Activated CD4-positive, alpha-beta T cell treated with anti-CD3 and anti-CD28 coated beads, Interleukin-2, amount 50 U/mL, for 16 hours (primary cell): ENCODE measurements at places on chromosomes 3 and 15.
A peak's percentile ranks its signal among the peaks of the same experiment; 100 is the strongest.

DNA sequence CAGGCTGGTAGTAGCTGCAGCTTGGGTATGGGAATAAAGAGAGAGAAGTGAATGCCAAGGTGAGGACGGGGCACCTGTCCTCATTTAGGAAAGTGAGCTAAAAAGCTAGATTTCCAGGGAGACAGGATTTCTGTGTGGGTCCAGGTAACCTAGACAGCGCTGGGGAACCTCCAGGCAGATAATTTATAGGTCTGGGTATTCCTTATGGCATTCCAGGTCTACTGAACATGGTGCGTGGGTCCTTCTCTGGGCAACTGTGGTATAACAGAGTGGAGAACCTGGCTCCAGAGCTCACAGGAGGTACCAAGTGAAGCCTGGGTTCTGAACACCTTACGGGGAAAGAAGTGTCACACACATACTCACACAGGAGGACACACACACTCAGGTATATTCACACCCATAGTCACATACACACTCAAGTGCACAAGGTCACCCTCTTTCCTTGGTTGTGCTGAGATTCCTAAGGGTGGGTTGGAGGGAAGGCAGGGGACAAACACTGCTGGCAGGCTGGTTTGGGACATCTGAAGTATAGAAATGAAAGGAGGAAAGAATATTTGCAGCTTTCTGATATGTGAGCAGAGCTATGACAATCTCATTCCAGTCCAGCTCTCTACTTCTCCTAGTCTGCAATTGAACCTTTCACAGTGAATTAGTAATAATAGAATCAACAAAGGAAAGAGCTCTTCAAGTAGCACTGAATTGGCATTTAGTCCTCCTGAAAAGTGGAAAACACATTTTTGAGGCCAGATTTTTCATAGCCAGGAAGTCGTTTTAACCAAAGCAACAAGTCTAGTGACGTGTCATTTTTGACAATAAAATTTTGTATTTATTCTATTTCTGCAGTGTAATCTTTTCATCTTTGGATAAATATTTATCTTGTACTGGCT, 37.4 kb upstream of the ITGA11 start:
- no peak for DNase-seq

GRCh38 chr15:47599806-47600205, 117.5 kb upstream of the SEMA6D start:
- no peak for DNase-seq

DNA sequence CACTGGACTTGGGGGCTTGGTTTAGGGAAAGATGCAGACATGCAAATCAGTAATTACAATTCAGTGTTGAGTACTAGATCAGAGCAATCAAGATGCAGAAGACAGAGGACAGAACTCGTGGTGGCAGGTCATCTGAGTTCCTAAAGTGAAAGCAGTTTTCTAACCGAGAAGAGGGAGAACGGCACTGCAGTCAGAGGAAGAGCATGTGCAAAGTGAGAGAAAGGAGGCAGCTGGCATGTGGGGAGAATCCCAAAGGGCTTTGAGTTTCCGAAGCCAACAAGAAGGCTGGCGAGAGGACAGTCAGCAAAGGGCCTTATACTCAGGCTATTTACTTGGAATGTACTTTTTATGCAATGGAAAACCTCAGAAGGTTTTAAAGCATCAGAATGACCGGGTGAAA, 87.0 kb downstream of the ANP32A start:
- no peak for DNase-seq

GRCh38 chr3:35936571-35936970, 297.2 kb downstream of the ARPP21 start:
- DNase-seq = no peak

- no peak for DNase-seq
Observed at GRCh38 chr3:11392014-11392859, 120.0 kb downstream of the ATG7 start.

GRCh38 chr15:41860049-41860828, 21.6 kb downstream of the PLA2G4B start:
- no peak for DNase-seq

DNA sequence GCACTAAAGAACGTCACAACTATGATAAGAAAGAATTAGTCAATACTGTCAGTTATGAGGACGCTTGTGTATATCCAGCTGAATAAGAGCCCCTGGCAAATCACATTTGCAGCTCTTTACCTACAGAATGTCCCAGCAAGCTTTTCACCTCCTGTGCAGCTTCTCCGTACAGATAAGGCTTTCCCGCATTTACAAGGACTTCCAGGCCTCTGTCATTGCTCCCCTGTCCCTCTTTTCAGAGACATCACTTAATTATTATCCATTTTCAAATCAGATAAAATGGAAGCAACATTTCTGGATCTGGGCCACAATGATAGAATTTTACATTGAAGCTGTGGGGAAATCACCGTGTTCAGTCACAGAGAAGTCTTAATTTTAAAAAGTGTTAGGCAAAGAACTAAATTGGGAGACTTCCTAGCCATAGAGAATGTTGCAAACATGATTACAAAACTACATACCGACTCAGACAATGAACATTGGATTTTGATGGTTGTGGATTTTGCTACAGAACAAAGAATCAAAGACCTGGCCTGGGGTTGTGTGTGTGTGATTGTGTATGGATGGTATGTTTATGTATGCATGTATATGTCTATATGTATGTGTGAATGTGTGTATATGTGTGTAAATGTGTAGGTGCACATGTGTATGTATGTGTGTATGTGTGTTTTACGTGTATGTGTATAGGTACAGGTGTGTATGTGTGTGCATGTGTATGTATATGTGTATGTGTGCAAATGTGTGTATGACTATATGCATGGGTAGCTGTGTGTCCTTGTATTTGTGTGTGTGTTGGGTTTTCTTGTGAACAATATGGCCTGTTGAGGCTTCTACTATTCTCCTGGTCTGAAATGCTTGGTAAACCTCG, 41.5 kb downstream of the MGLL start:
- no peak for DNase-seq

DNA sequence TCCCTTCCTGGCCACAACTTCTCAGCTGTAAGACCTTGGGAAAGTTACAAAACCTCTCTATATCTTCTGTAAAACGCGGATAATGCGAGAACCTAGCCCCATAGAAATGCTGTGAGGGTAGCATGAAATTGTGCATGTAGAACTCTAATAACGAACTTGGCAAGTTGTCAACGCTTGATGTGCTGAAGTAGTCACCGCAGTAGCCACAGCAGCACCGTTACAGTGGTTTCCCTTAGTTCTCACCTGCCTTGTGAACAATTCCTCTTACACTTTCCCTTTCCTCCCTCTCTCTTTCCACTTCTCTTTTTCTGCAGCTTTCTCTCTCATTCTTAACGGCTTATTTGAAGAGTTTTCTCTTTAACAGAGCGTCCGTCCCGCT, 447 bp upstream of the SHQ1 start:
- peak; percentile 53 for DNase-seq

DNA sequence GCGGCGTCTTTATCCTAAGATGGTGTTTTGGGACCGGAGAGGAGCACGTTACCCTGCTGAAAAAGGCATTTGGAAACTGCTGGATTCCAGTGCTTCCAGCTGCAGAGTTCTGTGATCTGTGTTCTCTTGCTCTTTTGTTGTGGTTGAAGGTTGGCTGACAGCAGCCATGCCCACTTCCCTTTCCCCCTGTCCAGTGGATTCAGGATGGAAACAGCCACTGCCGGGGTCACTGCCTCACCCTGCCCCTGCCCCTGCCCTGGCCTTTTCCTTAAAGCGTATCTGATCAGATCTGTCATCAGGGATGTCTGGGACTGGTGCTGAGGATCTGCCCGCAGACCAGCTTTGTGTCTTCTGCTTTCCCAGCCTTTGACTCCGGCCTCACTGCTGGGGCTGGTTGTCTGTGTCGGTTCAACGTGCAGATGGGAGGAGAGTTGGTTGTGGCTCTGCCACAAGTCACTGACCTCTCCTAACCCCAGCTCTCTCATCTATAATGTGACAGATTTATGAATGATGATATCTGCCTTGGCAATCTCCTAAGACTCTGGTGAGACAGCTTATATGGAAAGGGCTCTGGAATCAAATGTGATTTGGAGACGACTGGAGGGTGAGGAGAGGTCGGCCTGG, 219.4 kb upstream of the BHLHE40 start:
- no peak for DNase-seq

DNA sequence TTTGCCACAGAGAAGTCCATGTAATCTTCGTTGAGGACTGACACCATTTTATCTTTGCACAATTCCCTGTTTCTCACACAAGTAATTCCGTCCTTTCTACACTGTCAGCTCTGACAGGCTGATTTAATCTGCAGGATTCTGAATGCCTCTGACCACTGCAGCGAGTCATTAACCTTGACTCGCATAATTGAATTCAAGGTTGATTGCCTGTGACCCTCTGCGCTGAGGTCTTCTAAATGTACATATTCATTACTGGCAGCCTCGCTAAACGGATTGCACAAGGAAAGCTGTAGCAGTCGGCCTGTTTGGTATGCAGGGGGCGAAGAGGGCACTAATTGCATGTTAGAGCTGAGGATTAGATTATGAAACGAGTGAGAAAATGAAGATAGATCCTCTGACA, 147.8 kb downstream of the SHOX2 start:
- DNase-seq = no peak

DNA sequence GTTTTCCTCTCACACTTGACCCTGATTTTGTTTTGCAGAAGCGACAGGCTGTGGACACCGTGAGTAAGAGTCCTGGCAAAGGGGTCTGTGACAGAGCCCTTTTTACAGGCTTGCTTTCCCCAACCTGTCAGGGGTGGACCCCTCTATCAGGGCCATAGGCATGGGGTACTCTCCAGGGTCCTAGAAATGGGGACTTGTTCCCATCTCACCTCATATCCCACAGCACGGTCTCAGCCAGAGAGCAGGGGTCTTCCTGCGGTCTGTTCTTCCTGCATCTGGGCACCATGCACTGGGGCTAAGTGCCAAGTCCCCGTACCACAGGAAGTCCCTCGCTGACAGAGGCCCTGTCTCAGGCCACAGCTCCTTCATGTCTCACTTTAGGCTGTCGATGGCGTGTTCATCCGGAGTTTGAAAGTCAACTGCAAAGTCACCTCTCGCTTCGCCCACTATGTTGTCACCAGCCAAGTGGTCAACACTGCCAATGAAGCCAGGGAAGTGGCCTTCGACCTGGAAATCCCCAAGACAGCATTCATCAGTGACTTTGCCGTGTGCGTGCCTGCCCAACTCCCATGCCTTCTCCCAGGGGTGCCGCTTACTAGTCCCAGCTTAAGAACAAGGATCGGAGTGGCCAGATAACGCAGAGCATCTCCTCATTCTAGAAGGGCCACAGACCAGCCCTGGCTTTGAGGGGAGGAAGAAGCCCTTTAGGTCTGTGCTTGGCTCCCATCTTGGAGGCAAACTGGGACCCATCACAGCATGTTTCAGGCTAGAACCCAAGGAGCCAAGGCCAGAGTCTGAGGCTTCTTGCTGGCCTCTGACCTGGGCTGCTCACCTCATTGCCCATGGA, 783 bp downstream of the ITIH1 start:
- DNase-seq = no peak

- DNase-seq = no peak
Observed at GRCh38 chr3:131699001-131699400, 196.2 kb upstream of the MRPL3 start.

DNA sequence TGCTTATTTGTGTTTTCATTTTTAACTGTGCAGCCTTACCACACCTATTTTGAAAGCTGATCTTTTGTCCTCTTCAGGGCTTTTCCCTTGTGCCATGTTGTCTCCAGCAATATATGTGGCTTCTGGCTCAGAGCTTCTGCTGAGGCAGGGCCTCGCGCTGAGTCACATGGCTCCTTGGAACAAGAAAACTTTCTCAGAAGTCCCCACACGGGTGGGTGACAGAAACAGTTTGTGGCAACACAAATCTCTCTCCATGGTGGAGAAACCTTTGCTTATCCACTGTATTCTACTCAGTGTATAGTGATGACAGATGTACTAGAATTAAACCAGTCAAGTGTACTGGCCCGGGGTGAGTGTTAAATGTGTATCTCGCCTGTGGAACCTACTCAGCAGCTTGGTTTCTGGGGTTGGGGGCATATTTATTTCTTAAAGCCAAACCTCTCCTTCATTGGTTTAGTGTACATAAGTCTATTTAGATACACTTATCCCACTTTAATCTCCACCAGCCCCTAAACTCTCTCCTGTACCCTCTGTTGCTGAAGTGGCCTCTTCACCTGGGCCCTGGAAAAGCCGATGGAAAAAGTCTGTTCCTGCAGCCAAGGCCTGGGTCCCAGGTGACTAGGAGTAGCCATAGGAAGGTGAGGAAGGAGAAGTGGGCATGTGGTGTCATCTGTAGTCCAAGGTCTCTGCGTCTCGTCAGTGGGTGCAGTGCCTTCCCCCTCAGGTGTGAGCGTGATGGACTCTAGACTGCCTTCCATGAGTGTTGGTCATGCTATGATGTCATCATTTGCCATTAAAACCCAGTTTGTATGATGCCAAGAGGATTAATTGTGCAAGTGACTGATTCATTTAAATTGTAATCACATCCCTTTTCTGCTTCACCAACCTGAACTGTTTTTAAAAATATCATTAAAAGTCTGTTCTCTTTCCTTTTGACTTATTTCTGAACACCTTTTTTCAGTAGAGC, 3.2 kb upstream of the FBXL22 start:
- peak; percentile 54 for DNase-seq

DNA sequence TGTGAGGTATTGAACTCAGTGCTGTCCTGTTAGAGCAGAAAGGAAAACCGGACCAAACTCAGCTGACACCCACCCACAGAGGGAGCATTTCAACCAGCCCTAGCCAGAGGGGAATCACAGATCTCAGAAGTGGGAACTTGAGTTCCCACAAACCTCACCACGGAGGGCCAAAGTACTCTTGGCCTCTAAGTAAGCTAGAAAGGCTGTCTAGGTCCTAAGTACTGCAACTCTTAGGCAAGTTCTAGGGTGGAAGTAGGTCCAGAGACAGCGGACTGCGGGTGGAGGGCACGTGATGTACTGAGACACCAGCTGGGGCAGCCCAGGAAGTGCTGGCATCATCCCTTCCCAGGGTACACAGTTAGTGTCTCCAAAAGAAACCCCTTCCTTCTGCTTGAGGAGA, 34.1 kb downstream of the EOMES start:
- no peak for DNase-seq

DNA sequence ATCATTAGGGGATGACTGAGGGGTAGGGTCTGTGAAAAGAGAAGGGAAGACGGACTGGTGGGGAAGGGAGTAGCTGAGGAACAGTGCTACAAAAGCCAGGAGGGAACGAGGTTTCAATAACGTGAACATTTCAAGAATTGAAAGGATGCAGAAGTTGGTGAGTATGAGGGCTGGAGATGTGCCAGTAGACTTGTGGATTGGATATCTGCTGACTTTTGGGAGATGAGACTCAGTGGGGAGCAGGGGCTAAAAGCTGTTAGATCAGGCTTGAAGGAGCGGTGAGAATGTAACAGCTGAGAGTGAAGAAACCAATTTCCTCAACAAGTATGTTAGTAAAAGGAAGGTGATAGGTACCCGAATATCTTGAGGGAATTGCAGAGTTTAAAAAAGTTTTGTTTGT, 65.2 kb downstream of the GTPBP8 start:
- DNase-seq = no peak

GRCh38 chr3:132822266-132822665, 100.1 kb upstream of the NPHP3 start:
- no peak for DNase-seq
